T47D (cell line): ENCODE measurements at places on chromosomes 13 and 19.

DNA sequence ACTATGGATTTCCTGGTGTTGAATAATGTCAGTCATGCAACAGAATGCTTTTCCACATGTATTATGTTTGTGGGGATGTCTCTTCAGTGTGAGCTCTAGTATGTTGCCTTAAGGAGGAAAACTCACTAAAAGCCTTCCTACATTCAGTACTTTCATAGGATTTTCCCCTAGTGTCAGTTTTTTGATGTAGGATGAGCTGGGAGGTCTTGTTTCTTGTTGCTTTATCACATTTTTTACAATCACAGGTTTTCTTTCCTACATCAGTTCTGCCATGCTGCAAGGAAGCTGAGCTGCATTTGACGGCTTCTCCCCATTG lies 8.5 kb upstream of the USP29 start:
- no peak for DNase-seq

DNA sequence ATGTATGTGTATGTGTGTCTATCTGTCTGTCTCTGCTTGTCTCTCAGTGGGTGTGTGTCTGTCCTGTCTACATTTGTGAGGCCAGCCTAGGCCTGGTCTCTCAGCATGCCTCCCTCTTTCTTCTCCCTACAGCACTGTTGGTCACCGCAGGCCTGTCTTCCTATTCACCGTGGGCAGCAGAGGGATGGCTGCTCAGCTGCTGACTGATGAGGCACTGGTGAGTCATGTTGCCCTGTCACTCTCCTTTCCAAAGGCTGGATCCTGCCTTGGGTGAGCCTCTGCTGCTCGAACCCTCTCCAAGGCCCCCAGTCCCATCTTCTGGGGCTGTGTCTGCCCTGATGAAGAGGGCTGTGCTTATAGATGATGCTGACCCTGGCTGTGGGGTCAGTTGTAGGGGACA lies 6.3 kb downstream of the ZNF71 start:
- DNase-seq, result no peak

GRCh38 chr13:74570046-74570445 lies 435.8 kb upstream of the KLF12 start:
- DNase-seq, result no peak

DNA sequence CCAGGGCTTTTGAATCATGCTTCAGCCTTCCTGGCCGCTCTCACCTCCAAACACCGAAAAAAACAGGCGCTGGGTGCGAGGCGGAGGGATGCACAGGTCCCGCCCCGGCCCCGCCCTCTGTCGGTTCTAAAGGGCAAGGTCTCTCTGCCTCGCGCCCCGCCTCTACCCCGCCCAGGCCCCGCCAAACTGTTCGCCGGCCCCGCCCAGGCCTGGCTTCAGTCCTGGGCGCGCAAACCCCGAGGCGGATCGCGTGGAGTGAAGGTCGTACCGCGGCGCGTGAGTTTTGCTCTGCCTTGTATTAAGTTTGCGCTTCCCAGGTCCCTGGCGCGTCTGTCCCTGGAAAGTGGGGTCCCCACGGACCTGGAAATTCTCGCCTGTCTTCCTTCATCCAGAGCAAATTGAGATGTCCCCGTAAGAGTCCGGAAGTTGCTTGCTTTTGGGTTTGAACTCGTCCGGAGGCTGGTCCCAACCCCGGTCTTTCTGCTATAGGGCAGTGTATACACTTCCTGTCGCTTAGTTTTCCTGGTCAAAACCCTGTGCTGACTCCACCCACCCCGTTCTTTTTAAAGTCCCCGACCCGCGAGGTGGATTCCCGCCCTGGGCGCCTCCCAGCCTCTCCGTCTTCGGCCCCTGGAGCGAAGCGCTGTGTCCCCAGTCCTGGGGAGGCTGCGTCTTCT lies 8.4 kb downstream of the ZNF808 start:
- no peak for DNase-seq

DNA sequence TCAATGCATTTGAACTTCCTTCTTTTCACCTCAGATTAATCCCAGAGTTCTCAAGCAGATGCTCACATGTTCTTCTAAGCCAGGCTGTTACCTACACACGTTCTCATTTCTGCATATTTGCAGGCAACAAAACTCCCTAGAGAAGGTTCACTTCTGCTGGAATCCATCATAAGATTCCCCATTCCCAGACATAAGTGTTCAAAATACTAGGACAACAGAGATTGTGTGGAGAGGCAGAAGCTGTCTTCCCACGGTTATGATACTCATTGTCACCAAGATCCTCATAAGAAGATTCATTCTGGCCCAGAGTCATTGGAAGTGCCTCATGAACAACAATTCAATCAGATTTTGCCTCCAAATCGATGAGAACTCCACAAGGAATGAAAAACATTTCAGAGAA lies 931.6 kb upstream of the MIR17HG start:
- no peak for DNase-seq

- no peak for DNase-seq
Observed at GRCh38 chr19:46639358-46640182, 3.6 kb upstream of the GNG8 start.

DNA sequence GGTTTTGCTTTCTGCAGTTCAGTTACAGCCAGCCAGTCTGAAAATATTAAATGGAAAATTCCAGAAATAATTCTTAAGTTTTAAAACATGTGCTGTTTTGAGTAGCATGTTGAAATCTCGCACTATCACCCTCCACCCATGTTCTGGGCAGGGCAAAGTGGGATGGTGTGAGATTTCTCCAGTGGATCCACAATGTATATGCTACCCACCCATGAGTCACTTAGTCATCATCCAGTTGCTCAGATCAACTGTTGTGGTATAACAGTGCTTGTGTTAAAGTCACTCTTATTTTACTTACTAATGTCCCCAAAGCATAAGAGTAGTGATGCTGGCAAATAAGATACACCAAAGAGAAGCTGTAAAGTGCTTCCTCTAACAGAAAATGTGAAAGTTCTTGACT lies 56.4 kb downstream of the CYSLTR2 start:
- DNase-seq, result no peak

DNA sequence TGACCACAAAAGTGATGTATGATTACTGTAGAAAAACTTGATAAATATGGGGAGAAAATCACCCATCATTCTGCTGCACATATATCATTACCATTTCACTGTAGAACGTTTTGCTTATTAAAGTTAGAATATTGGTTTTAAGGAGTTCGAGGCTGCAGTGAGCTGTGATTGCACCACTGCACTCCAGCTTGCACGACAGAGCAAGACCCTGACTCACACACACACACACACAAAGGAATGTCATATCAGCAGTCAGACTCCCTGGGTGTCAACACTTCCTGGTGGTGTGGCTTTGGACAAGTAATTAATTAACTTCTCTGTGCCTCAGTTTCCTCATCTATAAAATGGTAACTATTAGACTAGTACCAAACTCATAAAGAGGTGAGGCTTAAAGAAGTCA lies 11.3 kb upstream of the PNMA8A start:
- no peak for DNase-seq

DNA sequence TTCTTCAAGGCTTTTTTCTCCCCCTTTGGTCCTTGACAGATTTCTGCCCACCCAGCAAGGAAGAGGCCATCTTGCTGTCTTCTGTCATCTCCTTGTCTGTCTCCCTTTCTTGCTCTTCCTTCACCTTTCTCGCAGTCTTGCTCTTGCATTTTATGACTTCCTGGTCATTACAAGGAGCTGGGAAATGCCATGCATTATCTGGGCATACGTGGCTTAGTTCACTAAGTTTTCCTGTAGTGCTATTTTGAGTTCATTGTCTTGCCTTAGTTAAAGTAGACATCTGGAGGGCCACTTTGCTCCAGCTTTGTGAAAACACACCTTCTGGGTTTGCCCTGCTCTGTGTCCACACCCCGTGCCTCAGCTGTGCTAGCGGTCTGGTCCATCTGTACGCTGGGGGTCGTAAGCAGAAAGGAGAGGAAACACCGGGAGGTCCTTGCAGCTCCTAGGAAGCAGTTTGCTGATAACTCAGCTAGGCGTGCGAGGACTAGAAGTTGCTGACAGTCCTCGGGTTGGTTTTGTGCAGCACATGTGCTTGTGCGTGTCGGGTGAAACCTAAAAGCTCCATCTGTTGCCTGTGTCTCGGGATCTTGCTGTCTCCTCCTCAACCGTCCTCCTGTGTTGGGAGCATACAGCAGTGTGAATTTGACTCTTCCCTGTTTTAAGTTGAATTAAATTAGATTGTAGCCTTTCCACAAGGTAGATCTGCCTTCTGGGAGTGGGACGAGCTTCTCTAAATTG lies 59.4 kb downstream of the ARHGEF7 start:
- DNase-seq, result no peak

GRCh38 chr13:53090461-53090860 lies 61.8 kb downstream of the OLFM4 start:
- DNase-seq, result no peak

GRCh38 chr19:30479231-30479630 lies 107.0 kb downstream of the ZNF536 start:
- no peak for DNase-seq

DNA sequence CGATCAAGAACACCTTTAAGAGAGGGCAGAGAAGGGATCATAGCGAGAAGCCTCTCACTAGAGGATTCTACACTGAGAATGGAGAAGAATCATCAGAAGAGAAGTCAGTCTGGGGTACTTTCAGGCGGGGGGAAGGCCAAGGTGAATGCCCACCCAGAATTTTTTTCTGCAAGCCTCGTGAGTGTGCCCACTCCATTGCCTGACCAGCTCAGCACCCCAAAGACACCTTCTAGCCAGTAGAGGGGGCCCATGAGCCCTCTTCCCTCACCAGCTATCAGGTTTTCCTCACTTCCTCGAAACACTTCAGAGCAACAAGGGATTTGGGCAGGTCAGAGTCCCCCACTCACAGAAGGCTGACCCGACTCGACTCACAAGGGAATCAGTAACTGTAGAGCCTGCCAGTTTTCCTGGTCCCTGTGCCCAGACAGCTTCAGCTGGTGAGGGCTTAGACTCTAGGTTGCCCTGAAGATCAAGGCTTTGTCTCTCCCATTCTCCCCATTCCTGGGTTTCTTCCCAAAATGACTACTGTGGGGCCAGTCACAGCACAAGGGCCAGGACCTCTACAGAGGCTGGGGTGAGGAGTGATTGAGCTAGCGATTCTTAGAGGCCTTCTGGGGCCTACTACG lies 18.4 kb downstream of the NLRP13 start:
- peak; percentile 12 for DNase-seq

DNA sequence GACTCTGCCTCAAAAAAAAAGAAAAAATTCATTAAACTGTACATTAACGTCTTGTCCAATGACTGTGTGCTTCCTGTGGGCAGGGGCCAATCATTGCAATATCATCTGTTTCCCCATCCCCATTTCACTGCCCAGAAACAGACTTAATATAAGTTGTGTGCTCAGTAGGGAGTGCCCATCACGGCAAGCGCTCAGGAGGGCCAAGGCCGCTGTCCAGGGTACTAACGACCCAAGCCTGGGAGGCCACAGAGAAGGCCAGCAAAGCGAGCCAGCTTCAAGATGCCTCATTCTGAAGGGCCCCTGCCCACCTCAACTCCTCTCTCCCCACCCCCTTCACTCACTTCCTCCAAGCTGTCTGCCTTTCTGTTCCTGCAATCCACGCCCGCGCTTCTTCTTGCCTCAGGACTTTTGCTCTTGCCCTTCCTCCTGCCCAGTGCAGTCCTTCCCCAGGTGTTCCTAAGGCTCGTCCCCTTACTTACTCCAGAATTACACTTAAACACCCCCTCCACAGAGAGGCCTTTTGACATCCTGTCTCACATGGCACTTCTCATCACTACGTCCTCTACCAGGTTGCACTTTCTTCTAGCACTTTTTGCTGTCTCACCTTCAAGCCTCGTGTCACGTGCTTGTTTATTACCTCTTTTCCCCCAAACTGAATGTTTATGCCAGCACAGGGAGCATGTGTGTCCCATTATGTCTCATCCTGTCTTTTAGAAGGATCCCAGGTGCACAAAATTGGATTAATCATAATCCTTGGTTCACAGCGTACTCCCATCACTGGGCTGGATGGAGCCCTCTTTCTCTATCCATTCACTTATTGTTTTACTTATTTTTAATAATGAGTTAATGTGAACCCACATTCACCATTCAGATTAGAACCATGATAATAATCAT lies 11.3 kb upstream of the POU2F2 start:
- DNase-seq, result no peak

GRCh38 chr13:91323349-91323748 lies 24.1 kb upstream of the MIR17HG start:
- DNase-seq, result no peak

DNA sequence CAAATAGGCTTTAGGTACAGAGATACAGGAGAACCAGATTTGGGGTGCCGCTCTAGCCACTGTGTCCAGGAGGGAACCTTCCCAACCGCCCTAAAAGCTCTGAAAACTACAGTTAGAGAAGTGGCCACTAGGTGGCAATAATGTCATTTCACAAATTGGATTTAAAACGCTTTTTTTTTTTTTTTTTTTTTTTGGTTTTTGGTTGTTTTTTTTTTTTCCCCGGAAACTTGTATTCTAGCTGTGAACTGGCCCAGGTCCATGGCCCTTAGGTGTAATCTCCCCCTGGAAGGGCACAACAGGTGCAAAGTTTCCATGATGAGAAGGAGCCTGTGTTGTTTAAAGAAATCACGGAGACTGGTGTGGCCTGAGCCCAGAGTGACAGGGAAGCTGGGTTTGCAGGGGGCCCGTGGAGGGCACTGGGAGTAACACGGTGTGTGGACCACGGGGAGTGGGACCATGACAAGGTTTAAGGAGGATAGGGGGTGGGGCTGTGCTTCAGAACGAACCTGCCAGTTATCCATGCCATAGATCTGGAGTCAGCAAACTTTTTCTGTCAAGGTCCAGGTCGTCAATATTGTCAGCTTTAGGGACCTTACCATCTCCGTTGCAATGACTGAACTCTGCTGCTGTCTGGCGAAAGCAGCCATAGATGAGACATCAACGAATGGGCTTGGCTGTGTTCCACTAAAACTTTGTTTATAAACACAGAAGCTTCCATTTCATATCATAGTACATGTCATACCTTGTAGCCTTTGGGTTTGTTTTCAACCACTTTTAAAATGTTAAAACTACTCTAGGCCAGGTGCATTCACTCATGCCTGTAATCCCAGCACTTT lies 10.1 kb downstream of the OR1I1 start:
- DNase-seq, result no peak

DNA sequence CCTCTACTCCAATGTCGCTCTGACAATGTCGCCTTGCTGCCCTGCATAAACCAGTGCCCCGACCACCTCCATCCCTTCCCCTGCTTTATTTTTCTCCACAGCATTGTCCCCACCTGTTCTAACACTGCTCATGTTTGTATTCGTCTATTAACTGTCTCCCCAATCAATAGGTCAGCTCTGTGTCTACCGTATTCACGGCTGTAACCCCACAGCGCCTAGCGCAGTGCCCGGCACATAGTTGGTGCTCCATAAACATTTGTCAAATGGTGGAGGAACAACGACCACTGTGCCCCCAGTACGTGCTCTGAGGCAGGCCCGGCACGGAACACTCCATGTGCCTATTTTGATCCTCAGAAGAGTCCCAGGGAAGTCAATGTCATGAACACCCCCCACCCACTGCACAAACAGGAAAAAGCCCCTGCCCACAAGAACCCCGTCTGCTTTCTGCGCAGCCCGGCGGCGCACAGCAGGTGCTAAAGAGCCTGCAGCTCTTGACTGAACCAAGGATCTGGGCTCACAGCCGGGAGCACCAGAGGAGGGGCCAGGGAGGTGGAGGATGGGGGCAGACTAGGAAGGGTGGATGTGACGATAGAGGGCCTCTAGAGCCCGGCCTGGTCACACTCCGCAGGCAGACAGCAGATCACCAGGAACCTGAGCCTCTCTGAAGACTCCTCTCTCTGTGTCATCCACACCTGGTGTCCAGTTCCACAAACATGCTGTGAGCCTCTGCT lies 1.8 kb upstream of the CEACAM16 start:
- no peak for DNase-seq
